ENCODE measurements at places on chromosomes 4 and X.

- no peak for DNase-seq
Measured at GRCh38 chr4:186755550-186756519, 32.2 kb upstream of the FAT1 start.

DNA sequence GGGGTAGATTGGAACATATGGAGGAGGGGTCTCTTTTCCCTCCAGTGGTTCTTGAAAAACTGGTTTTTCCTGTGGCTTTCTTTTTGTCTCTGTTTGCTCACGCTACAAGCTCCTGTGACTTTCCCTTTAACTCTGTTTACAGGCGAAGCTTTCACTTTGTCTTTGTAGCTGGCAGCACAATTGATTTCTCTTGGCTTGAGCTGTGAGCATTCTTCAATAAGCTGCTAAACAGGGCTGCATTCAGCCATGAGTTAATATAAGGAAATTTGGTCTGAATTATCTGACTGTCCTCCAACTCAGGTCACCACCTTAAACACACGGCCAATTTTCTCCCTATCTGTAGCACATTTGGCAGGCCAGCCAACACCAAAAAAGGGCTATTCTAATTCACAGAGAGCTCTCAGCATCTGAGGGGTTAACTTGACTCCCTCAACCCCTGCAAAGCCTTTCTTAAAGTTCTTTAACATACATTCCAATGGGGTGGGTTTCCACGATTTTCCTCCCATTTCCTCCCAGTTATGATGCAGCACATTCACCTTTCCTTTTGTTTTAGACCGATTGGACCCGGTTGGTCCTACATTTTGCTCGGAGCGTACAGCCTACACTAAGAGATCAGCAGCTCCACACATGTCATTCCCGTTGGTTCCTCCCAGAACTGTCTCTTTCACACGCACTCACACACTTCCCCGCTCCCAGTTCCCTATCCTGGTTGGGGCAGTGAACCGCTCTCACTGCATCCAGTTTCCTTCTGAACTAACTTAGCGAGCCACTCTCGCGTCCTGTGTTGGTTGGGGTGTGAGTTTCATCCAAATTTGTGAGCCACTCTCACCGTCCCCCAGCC, 45.4 kb downstream of the UGT2A3 start:
- no peak for DNase-seq

- no peak for DNase-seq
Measured at GRCh38 chr4:23369331-23369730, 520.5 kb downstream of the PPARGC1A start.

DNA sequence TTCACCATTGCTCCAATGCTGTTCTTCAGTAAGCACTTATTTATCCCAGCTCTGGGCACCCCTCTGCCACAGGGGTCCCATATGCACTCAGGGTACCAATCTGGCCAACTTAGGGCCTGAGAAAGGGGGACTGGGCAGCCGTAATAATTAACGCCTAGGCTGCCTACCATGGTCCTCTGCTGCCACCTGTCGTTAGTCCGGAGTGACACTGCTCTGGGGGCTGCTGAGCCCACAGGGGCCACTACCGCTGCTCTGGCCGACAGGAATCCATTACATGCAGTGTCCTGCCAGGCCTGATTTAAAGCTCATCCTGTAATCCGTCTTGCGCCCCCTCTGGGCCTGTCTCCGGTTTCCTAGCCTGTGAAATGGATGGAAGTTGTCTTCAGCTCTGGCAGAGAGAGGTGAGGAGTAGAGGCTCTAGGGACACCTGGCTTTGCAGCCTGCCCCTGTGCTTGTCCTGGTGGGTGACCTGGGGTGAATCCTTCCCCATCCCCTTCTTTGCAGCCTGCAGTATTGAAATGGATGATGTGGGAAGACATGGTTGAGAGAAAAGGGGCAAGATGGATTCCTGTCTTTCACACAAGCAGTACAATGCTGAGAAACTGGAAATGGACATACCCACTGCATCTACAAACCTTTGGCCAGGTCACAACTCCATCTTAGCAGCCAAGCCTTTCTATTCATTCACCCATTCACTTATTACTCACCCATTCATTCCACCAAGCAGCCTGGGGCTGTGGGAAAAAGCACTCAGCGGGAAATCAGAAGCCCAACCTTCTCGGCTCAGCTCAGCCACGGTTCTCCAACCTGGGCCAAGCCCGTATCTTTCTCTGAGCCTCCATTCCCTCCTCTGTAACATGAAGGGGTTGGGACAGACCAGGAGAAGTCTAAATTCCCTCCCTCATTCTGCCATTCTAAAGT, 116.3 kb upstream of the NALF2 start:
- DNase-seq = no peak

DNA sequence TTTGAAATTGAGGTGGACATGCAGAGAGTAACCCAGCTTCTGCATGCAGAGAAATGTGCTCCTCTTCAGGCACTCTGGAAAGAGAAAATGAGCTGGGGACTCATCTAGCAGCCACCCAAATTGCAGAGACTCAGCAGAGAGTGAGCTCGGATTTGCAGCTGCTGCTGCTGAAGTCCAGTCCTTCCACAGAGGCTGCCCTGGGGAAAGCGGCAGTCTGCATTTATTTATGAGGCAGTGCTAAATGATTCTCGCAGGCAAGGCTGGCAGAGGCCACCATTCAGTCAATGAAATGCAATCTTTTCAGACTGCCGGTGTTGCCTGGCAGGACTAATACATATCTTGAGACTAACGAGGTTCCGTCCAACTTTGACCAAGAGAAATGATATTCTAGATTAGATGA, 404.8 kb downstream of the NLGN4X start:
- no peak for DNase-seq

- DNase-seq = no peak
Measured at GRCh38 chr4:25113915-25114904, 46.0 kb downstream of the SEPSECS start.

DNA sequence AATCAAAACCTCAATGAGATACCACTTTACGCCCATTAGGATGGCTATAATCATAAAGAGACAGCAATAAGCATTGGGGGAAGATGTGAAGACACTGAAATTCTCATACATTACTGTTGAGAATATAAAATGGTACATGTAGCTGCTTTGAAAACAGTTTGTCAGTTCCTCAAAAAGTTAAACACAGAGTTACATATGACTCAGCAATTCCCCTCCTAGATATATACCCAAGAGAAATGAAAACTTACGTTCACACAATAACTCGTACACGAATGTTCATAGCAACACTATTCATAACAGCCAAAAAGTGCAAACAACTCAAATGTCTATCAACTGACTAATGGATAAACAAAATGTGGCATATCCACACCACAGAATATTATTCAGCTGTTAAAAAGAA, 36.6 kb downstream of the PHF8 start:
- no peak for DNase-seq

Data from esophagus squamous epithelium (tissue), 5 donors.